Ecto neural progenitor cell (in vitro differentiated cells): ENCODE measurements at places on chromosomes 5 and 9.

DNA sequence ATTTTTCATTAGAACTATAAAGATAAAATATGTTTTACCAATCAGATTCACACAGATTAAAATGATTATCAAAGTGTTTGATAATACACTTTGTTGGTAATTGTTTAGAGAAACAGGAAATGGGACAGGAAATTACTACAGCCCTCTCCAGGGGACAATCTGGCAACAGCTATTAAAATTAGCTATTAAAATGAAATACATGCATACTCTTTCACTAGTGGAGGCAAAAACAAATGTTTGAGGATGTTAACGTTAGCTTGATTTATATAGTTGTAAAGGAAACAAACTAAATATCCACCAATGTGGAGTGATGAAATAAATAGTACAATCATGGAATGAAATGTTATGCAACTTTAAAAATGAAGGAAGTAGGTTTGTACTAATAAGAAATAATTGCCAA lies 53.7 kb downstream of the TARS1 start:
- no peak for DNase-seq

GRCh38 chr9:97979788-97980478 lies 3.2 kb upstream of the ANP32B start:
- DNase-seq: no peak

- DNase-seq: no peak
Observed at GRCh38 chr9:130872912-130873503, 23.6 kb downstream of the QRFP start.

DNA sequence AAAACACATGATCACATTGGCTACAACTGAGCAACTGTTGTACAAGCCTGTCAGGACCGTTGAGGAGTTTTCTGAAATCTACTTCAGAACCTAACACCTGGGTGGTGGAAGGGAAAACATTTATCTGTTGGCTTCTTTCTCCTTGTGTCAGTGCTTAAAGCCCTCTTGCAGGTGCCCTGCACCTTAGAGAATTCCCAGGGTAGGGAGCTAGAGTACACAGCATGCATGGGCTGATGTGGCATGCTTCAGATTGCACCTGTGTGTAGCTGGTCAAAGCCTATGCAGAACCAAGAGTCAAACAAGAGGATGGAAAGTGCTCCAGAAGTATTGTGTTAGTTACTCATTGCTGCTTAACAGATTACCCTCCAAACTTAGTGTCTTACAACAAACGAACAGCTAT lies 33.6 kb upstream of the ZBED3 start:
- DNase-seq: no peak

DNA sequence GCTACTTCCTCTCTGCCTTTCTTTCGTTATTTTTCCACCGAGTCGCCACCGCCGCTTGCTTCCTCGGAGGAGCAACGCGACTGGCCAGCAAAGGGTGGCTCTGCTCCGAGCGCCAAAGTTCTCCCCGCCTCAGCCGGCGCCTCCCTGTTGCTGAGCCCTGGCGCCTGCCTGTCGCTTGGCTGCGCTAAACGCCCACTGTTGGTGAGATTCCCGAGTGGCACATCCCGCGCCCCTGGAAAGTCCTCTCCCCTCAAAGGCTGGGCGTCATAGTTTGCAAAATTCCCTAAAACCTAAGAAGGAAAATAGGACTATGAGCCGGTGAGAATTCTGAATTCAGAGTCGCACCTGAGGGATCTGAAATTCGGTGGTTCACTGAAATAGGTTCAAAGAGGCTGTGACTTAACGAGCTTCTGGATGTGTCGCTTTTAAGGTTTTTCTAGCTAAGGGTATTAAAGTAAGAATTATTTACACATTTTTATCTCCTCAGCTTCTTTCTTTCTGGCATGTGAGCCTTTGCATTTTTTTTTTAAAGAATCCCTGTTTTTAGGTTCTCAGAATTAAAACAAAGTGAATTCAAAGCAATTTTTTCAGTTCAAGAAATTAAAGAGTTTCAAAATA lies at the start of gene GRIN3A:
Gene GRIN3A (minus strand): TSS at position 82 of the 618 bp plus-strand sequence. CDS start 668 bp downstream, outside the sequence.
- DNase-seq: peak; percentile 67

GRCh38 chr5:35665096-35665495 lies 47.4 kb downstream of the SPEF2 start:
- DNase-seq: no peak

- no peak for DNase-seq
Observed at GRCh38 chr9:130522233-130522808, 57.1 kb upstream of the FUBP3 start.

DNA sequence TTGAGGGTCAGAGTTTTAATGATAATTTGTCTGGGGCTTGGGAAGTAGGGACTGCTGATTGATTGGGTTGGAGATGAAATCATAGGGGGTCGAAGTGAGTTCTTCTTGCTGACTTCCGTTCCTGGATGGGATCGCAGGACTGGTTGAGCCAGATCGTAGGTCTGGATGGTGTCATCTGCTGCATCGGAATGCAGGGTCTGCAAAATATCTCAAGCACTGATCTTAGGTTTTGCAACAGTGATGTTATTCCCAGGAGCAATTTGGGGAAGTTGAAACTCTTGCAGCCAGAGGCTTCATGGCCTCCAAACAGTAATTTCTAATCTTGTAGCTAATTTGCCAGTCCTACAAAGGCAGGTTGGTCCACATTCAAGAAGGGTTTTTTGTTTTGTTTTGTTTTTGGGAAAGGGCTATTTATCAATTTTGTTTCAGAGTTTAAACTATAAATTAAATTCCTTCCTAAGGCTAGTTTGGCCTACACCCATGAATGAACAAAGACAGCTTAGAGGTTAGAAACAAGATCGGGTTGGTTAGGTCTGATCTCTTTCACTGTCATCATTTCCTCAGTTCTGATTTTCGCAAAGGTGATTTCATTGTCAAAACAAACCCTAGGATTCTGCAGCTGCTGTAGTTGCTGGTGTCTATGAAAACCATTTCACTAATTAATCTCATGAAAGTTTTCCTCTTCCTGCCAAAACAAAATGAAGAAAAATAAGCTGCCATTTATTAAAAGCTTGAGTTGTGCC lies 388.0 kb downstream of the TMEM232 start:
- no peak for DNase-seq

GRCh38 chr5:151699071-151699901 lies 12.6 kb upstream of the SPARC start:
- no peak for DNase-seq

- DNase-seq: peak; percentile 59
Observed at GRCh38 chr9:96618209-96619123, 1.2 kb downstream of the CDC14B start.

DNA sequence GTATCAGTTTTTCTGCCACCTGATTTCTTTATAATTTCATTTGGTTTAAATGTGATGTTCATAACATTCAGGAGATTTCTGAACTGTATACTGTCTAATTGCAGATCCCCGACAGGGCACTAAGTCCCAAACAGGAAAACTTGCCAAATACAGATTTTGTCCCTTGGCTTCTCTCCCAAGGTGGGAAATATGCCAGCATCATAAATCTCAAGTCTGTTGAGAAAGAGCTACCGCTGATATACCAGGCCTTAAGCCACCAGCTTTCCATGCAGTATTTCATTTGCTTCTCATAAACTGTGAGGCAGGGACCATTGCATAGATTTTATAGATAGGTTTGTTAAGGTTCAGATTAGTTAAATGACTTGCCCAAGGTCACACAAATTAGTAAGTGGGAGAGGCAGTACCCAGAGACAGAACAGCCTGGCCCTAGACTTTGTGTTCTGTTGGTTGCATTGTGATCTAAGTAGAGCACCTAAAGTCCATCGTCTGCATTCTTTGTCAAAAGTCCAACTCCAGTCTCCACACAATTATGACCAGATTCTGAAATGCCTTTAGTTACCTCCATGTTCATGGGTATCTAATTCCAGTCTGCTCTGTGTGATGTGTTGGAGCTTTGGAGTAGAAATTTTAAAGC lies 16.2 kb downstream of the GPR21 start:
- no peak for DNase-seq
